Amygdala (tissue), 56 donors: ENCODE measurements at places on chromosomes 13 and 19.
A peak's percentile ranks its signal among the peaks of the same experiment; 100 is the strongest.

GRCh38 chr13:23447927-23448326, 14.4 kb upstream of the SACS start:
- DNase-seq: no peak

DNA sequence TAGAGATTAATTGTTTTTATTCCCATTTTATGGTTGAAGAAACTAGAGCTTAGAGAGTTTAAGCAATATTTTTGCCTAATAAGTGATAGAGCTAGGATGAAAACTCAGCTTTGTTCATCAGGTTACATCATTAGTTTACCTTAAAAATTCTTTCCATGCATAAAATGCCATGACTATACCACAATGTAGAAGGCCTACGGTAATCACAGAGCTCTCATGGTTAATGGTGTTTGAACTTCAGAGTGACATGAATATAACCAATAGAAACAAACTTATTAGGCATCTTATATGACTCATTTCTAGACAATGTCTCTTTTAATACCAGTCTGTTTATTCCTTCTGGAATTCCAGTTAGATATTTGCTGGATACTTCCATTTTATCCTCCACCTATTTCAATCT, 78.5 kb downstream of the FGF9 start:
- no peak for DNase-seq

DNA sequence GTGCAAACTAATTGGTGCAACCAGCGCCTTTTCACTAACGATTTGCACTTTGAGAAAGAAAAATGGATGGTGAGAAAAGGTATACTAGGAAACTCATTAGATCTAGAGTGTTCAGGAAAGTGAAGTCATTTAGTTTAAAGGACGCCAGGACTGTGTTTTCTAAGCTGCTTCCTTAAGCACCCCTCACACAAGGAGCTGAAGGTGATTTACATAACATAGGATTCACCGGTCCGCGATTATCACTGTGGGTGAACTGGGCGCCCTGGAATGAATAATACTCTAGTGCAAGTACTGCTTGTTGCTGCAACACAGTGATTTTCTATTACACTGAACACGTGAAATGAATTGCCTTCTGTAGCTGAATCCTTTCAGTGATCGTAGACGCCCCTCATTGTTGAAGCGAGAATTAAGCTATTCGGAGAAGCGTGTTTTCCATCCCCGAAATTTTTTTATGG, 2.6 kb upstream of the MAB21L1 start:
- no peak for DNase-seq

DNA sequence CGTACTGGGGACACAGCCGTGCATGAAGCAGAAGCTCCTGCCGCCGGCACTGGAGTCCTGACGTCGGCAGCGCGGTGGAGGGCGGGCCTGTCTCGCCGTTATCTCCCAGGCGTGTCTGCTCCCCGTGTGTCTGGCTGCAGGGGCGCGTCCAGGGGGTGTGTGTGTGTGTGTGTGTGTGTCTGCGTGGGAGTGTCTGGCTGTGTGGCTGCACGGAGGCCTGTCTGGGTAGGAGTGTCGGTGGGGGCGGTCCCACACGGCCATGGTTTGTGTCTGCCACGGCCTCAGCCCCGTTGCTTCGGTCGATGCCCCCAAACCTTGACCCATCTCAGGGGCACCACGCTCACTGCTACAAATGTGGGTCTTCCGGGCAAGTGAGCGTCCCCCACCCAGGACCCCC, 18.3 kb downstream of the ARID3A start:
- DNase-seq: no peak

GRCh38 chr13:51844862-51845573, at the start of gene TMEM272:
TMEM272 (minus strand) TSS chr13:51845177; CDS start chr13:51838530, 6,647 bp downstream.
- peak; percentile 64 for DNase-seq

- DNase-seq: no peak
These were observed 94.1 kb downstream of the TNFSF13B start for GRCh38 chr13:108363666-108364065.

- no peak for DNase-seq
These were observed 92.4 kb downstream of the STK24 start for GRCh38 chr13:98484289-98485219.

DNA sequence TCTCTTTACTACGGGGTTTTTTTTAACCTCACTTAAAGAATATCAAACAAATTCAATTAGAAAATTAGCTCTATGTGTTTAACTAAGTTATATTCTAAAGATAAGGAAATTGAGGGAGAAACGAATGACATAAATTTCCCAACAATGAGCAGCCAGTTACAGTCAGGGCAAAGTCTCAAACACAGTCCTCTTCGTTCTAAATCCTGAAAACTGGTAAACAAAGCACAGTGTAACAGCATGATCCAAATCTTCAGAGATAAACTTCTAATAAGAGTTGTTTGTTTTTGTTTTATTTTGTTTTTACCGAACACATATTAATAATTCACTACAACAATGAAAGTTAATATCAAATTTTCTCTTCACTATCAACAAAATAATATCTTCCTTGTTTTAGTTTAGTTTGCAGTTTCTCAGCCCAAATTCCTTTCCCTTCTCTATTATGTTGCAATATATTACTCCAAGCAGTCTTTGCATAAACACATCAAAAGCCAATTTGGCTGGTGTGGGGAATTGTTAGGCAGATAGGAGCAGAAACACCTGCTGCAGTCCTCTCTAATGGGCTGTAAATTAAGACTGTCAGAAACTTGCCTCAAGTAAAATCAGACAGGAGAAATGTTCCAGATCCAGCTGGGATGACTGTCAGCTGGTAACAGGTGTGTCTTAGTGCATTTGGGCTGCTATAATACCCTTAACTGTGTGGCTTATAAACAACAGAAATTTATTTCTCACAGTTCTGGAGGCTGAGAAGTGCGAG, 106.5 kb upstream of the SGCG start:
- DNase-seq: no peak

GRCh38 chr19:17075035-17075863, at the start of the genes HAUS8 and MYO9B:
HAUS8 (minus strand) TSS chr19:17075452; CDS start chr19:17075422, 30 bp downstream.
MYO9B (plus strand) TSS chr19:17075777; CDS start chr19:17101718, 25,941 bp downstream.
- peak; percentile 98 for DNase-seq

DNA sequence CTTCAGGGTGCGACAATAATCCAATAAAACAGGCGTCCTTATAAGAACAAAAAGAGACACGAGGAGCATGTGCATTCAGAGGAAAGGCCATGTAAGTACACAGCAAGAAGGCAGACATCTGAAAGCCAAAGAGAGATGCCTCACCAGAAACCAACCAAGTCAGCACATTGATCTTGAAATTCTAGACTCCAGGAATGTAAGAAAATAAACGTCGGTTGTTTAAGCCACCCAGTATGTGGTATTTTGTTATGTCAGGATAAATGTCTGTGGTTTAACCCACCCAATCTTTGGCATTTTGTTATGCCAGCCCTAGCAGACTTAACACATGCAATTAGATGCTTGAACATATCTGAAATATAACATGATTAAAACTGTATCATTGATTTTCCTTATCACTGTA, 452.0 kb downstream of the SLITRK6 start:
- no peak for DNase-seq

DNA sequence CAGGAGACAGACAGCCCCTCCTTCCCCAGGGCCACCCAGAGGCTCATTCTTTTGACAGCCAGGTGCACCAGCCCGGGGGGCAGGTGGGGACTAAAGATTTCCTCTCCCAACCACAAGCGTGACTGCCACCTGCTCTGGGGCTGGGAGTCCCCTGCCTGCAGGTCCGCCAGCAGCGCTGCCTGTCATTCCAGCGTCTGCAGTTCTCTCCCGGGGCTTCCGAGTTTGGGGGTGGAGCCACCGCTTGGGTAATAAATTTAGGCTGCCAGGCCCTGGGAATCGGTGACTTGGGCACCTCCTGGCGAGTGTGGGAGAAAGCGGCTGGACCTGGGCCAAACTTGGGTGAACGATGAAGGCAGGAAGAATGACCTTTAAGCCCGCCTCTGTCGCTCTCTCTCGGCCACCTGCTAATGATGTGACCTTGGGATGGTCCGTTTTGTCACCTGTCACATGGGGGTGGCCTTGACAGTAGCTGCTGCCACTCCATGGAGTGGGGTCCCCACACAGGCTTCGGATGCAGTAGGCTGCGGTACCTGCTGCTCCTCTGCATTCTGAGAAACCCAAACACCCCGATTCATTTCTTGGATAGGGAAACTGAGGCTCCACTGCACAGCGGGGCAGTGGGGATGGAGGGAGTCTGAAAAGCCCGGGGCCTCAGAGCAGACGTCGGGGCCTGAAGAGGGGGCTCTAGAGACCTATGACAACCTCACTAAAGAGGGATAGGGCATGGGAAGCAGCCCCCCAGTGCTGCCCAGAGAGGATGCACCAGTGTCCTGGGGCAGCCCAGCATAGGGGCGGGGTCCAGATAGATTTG, 12.8 kb downstream of the FUT6 start:
- no peak for DNase-seq

- no peak for DNase-seq
These were observed 15.2 kb upstream of the ZNF543 start for GRCh38 chr19:57305056-57305455.

GRCh38 chr19:33108161-33108560, 23.8 kb upstream of the WDR88 start:
- no peak for DNase-seq

DNA sequence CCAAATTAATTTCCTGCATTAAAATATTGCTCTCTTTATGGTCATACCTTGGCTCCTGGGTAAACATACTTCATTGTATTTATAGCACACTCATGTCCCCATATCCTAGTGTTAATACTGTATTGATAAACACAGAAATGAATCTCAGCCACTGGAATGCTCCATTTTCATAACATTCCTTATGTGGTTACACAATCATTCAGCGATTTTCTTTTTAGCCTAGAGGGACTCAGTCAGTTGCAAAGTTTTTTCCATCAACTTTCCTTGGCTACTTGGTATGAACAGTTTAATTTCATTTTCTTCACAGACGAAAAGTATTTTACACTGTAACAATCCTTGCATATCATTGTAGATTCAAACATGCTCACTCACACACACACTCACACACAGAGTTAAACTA, 471.5 kb downstream of the FGF14 start:
- no peak for DNase-seq

DNA sequence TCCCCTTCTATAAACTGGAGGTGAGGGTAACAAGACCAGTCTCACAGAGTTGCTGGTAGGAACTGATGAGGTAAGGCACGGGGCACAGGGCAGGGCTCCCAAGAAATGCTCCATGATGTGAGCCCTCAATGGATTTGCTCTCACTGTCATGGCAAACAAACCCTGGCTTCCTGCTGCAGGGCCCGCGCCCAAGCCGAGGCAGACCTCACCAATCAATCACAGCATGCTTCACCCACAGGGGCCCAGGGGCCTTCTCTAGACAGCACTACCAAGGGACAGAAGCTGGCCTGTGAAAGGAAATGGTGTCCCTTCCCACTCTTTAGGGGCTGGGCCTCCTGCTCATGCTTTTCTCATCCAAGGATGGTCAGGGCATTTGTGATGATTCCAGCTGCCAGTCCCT, 25.9 kb upstream of the PLA2G4C start:
- DNase-seq: no peak

DNA sequence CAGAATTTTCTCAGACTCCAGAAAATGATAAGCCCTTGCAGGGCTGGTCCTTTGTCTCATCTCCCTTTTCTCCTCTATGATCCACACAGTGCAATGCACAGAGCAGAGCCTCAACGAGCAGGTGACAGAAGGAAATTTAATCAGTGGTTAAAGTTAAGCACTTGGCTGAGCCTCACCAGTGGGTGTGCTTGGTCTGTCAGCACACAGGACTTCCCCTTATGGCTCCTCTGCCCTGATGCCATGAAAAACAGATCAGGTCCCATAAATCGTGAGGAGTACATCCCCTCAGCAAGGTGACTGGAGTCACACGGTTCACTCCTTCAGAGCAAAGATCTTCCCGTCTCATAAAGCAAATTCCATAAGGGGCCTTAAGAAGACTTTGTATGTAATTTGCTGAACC, 818.2 kb downstream of the UQCRFS1 start:
- no peak for DNase-seq

- peak; percentile 85 for DNase-seq
These were observed 20.8 kb downstream of the MBNL2 start for GRCh38 chr13:97242755-97243497.

GRCh38 chr13:24216176-24216575, 55.7 kb downstream of the SPATA13 start:
- DNase-seq: no peak

DNA sequence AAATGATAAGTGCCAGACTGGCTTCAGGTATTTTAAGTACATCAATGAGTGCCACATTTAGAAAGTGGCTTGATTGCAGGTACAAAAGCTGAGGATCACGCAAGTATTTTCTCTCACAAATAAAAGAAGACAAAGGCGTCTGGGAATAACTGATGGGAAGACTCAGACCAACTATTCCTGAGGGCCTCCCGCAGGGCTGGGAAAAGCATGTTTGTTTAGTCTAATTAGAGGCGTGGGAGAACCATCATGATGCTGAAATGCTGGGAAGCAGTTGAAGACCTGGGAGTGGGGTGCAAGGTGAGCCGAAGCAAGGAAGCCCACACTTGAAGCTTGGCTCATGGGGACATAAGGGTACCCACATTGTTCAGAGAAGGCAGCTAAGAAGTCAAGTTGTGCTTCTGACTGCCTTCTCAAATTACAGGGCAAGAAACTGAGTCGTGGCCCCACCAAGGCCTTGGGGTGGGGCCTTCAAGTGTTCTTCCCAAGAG, 536.0 kb downstream of the MYO16 start:
- DNase-seq: no peak

- no peak for DNase-seq
These were observed 47.1 kb upstream of the MAP3K10 start for GRCh38 chr19:40144151-40144550.

DNA sequence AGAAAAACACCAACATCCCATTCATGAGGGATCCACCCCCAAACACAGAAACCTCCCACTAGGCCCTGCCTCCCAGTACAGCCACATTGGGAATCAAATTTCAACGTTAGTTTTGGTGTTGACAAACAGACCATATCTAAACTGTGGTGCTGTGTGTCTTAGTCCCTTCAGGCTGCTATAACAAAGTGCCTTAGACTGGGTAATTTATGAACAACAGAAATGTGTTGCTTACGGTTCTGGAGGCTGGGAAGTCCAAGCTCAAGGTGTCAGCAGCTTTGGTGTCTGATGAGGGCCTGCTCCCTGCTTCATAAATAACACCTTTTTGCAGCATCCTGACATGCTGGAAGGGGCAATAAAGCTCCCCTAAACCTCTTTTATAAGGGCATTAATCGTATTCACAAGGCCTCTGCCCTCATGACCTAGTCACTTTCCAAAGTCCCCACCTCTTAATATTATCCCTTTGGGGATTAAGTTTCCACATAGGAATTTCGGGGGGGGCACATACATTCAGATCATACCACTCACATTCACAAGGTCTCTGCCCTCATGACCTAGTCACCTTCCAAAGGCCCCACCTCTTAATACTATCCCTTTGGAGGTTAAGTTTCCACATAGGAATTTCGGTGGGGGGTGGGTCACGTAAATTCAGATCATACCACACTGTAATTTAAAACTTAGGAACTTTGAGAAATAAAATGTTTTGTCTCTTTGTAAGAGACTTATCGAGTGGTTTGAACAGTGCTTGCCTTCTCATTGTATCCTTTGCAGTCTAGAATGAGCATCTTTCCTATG, 27.5 kb downstream of the ZNF507 start:
- DNase-seq: no peak
